Activated B cell treated with CpG ODN at 0.5 μM for 24 hours (primary cell): ENCODE measurements at places on chromosomes 4 and X.

DNA sequence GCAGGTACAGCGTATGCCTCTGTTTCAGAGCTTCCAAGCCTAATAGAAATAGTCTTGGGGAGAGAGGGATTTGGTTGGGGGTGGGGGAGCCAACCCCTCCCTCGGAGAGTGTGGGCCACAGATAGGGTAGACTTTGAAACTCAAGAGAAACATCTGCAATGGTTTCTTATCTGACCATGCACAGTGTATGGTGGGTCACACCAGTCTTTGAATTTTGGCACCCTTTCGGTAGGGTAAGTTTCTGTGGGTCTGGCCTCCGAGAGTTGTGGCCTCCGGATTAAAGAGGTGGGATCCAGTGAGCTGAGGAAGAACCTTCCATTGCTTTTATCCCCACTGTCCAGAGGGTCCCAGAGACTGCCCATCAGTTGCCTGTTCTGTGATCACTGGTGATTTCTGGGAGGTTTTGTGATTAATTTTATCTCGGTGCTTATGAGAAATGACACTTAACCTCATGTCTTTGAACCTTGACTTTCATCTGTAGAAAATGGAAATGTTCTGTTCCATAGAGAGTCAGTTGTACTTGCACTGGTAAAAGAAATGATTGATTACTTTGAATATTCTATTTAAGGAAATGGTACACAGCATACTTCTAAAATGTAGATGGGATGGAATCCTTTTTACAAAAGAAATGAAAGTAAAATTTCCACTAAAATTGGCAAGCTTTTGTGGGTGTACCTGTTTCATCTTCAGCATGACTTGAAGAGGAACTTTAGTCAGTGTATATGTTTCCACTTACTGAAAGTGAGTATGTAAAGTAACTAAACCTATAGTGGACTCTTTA is 62.7 kb downstream of the TMEM131L start:
- no peak for DNase-seq

DNA sequence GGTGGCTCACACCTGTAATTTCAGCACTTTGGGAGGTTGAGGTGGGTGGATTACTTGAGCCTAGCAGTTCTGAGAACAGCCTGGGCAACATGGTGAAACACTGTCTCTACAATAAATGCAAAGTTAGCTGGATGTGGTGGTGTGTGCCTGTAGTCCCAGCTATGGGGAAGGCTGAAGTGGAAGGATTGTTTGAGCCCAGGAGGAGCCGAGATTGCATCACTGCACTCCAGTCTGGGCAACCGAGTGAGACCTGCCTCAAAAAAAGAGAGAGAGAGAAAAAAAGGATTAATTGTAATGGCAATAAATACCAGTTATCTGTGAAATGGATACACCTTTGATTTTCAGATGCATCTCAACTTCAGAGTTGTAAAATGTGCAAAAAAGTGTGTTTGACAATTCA is 58.8 kb downstream of the SPRY1 start:
- no peak for DNase-seq

GRCh38 chr4:123297836-123298235 is 98.8 kb upstream of the SPRY1 start:
- no peak for DNase-seq

DNA sequence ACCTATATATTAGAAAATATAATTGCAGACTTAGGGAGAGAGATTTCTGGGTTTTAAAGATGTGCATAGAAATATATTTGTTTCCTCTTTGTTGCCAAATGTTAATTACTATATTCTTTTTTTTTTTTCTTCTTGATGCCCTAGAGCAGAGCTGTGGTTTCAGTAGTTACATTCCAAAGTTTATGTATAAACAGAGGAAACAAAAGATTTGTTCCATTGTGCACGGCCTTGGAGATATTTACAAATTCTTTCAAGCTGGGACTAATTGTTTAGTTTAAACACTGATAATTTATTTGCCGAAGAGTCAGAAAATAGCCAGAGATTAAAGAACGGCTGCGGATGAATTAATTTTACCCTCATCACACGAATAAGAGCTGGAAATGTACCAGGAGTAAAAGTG is 85.1 kb downstream of the USP46 start:
- DNase-seq, result no peak

- DNase-seq, result no peak
These were observed 145.6 kb downstream of the SPATA18 start for GRCh38 chr4:52196606-52197130.

DNA sequence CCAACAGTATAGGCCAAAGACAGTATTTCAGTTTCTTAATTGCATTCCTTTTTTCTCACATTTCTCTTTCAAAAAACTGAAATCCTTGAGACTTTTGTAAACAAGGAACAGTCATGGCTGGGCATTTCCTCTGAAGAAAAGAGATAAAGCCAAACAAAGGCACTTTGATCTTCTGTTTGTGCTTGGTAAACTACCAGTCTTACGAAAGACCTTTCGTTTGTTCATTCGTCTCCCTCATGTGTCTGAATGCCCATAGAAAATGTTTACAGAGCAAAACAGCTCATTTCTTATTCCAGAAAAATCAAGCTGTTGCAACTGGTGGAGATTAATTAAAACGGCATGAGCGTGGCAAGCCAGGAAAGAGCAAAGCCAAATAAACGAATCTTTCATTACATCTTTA is 178.0 kb downstream of the GASK1B start:
- DNase-seq, result no peak

DNA sequence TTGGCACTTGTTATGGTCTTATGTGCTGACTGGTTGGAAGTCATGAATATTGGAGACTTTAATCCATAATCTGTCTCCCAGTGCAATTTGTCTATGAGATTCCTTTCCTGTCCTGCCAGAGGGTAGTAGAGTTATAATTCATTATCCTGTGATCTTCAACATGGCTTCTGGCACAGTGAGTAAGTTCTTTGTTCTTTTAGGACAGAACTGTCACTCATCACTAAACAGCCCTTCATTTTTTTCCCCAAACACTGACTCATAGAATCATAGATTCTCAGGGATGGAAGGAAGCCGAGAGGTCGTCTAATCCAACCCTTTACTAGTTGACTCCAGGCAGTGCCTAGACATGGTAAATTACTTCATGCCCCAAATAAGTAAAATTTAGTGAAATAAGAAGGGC is 78.4 kb downstream of the LUZP4 start:
- no peak for DNase-seq

DNA sequence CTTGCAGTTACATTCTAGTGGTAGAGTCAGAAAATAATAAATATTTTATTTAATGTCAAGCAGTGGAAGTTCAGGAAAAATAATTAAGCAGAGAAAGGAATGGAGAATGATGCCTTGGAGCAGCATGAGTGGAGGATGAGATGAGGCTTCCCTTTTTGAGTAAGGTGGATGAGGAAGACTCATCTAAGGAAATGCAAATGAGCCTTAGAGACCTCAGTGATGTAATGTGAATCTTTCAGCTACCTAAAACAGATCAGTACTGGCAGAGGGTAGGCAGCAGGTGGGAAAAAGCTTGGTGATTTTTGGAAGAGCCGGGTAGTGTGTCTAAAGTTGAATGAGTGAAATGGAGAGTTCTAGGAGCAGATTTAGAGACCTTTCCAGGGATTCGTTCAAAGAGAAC is 118.2 kb downstream of the GRID2 start:
- no peak for DNase-seq

DNA sequence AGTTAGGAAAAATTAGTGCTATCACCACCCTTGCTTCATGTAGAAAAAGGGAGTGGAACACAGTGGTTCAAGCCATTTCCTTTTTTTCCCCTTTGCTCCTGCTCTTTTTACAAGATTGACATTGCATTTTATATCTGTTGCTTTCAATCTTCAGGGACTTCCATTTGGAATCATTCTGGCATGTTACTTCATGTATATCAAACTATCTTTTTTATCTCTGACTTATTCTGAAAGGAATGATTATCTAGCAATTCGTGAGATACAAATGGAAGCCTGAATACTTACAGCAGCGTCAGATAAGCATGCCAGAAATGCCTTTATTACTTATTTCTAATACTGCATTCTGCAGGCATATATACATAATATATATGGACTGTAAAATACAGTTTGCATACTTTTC is 20.4 kb downstream of the ADGRL3 start:
- DNase-seq, result no peak

DNA sequence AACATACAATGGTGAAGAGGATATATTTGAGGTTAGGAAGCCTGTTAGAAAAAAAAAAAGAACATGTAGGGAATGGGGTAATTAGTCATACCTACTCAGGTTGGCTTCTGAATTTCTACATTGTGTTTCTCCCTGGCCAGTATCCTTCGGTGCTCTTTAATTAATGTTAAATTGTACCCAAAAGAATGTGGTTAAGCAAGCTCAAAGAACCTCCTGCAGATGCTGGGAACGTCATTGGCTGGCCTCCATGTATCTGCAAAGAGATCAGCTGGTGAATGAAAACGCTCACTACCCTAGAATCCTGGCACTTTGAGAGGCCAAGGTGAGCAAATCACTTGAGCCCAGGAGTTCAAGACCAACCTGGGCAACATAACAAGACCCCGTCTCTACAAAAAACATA is 942.3 kb upstream of the PRKX start:
- no peak for DNase-seq

DNA sequence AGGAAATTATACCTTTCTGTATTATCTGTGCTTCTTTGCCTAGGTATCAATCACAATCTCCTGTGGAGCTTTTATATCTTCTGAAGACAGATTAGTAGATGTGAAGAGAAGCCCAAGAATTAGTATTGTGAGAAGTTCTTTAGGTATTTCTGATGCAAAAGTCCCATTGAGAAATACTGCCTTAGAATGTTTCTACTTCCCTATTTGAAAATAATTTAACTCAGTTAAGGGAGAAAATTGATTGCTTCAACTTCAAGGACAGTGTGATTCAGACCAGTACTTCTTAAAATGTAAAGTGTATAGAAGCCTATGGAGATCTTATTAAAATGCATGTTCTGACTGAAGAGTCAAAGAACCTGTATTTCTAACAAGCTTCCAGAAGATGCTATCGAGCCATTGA is 9.0 kb downstream of the EIF1AX start:
- no peak for DNase-seq

DNA sequence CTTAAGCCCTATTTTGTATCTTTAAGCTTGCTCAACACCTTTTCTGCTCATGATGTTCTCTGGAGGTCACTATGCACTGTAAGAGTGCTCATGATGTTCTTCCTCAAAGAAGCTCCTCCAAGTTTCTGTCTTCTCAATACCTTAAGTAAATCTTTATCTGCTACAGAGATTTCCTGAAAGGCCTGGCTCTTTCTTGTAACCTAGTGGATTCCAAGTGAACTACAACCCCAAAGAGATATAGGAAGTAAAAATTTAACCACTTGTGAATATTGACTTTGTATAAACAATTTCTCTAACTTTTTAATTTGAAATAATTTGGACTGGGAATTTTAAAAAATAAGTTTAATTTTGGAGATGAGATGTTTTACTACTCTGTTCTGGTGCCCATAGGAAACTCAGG is 39.3 kb upstream of the XK start:
- DNase-seq, result no peak

DNA sequence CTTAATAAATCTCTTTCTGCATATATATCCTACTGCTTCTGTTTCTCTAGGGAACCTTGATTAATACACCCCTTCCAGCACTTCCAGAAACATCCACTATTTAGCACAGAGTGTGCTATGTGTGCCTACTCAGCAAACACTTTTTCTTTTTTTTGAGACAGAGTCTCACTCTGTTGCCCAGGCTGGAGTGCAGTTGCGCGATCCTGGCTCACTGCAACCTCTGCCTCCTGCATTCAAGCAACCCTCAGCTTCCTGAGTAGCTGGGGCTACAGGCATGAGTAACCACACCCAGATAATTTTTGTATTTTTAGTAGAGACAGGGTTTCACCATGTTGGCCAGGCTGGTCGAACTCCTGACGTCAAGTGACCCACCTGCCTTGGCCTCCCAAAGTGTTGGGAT is 266.9 kb upstream of the DIAPH2 start:
- DNase-seq, result no peak

- no peak for DNase-seq
These were observed 28.0 kb downstream of the RBM47 start for GRCh38 chr4:40601641-40602040.

DNA sequence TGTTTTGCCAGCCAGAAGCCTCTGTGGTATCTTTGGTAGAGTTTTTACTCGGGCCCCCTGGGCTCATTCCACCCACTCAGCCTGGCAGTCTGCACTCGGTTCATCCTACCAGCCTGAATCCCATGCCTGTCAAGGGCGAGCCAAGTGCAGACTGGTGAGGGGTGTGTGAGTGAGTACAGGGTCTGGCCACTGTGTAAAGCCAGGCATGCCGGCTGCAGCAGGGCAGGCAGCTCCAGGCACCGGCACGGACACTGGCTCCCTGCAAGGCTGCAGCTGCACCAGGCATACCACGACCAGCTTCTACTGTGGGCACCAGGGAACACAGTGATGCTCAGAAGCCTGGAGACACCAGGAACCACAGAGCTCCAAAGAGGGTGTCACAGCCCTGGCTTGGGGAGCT is 194.0 kb upstream of the GALNT7 start:
- no peak for DNase-seq

DNA sequence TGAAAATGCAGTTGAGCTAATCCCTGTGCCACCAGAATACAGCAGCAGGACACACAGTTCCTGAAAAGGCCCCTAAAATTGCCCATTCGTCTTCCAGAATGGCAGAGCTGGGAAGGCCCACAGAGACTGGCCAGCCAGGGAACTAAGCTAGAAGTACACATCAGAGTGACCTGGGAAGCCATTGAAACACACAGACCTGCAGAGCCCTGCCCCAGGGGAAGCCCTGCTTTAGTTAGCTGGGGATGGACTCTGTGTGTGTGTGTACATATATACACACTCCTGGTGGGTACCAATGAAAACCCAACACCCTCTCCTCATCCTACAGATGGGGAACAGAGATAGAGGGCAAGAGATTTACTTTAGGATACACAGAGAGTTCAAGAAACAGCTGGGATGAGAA is 227.7 kb downstream of the HS6ST2 start:
- no peak for DNase-seq
